ENCODE measurements at places on chromosomes 4 and X.
A peak's percentile ranks its signal among the peaks of the same experiment; 100 is the strongest.

GRCh38 chrX:153554519-153555167 is 37.2 kb downstream of the ATP2B3 start:
- peak; percentile 58 for DNase-seq

GRCh38 chr4:10530137-10530786 is 73.0 kb upstream of the ZNF518B start:
- DNase-seq: no peak

DNA sequence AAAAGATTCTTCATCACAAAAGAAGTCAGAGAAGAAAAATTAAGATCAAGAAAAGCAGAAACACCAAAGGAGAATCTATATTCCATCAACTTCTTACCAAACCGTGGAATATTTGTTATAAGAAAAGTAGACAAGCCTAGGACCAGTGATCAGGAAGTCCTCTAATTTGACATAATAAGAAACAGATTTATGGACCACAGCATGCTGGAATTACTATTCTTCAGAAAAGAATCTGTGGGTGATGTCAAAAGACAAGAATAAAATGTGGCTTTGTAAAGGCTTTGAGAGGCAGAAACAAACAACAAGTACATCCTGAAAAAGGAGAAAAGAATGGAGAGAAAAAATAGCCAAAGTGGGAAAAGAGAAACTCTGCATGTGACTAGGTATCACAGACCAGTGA is 123.3 kb downstream of the SLC10A7 start:
- no peak for DNase-seq

DNA sequence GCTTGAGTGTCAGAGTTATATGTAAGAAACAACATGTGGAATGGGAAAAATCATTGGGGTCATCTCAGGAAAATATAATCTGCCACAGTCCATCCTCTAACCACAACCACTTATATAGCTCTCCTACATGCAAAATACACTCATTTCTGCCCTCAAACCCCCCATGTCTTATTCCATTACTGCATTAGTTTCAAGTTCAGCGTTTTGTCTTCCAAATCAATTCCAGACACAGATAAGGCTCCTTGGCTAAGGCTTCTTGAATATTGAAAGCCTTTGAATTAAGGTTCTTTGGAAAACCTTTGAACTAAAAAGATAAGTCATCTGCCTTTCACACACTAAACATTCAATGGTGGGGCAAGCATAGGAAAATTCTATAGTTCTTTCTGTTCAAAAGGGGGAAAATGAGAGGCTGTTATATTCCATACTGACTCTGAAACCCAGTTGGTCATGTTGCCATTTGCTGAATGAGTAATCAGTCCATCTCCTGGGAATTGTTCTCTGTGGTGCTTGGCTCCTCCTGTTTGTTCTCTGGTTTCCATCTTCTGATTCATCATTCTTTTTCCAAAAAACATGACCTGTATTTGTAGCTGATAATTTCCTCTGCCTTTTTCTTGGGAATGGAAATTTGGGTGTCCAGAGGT is 218.7 kb downstream of the BMPR1B start:
- no peak for DNase-seq

DNA sequence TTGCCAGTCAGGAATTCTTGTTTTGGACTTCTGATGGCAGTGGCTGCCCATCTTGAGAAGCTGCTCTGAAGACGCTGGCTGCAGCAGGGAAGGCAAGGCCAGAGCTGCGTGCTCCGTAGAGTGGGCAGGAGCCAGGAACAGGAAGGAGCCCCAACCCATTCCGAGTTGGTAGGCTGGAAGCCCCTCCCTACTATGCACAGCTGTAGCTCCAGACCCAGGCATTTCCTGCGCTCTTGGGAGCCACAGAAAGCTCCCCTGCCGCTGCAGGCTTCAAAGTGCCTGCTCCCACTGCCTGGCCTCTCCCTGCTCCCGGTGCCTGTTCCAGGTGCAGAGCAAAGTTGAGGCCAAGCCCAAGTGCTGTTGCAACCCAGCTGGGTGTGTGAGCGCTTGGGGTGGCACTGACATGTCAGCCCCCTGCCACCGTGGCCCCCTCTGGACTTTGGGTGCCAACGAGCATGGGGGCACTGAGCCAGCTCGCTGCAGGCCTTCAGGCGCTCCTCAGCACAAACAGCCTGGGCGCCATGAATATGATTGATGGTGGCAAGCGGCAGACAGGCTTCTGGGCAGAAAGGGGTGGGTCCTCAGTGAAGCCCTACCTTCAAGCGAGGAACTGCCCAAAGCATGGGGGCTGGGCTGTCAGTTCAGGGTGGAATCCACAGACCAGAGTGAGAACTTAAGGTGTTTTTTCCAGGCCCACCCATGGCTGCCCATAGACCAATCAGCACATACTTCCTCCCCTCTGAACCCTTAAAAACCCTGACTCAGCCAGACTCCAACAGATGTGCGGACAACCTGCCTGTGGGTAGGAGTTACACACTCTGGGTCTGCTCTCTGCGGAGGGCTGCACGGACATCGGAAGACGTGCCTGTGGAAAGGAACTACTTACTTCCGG is 677.2 kb upstream of the INTU start:
- no peak for DNase-seq

DNA sequence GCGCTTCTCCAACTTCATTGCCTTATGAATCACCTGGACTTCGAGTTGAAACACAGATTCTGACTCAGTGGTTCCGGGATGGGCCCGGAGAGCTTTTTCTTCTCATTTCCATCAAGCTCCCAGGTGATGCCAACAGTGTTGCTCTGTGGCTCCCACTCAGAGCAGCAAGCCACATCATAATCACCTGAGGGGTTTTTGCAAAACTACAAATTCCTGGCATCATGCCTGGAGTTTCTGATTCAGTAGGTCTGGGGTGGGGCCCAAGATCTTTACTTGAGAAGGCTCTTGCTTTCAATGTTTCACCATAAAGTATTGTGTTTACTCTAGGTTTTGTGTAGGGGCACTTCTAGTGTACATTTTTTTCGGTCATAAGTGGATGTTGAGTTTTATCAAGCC is 7.0 kb downstream of the MTM1 start:
- DNase-seq: no peak

DNA sequence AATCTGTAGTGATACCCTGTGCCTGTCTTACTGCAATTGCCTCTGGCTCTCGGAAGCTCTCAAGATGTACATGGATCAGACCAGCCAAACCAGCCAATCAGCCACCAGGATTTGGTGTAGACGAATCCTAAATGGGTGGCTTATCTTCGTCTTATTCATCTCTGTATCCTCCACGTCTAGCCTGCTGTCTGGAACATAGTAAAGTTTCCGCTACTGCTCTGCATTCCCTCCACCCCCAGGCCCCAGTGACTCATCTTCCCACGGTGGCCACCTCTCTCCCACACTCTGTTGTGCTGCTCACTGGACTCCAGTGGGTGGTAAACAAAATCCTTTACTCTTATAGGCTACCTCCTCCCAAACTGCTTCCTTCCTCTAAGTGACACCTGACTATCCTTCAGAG is 37.8 kb downstream of the SEPTIN6 start:
- no peak for DNase-seq

DNA sequence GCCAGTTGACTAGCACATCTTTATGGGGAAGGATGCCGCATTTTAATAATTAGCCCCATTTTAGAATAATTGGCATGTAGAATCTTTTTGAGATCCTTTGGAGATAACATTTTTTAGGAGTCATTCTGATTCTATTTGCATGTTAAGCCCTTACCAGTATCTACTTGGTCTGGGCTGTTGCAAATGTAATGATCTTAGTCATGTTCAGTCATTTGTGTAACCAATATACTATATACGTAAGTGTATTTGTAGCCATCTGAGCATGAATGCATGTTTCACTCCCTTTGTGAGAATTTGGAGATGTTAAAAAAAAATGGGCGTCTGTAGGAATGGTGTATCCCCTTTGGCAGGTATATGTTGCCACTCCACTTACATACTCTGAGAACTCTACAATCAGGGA is 119.1 kb downstream of the TEX13A start:
- no peak for DNase-seq

GRCh38 chr4:8917868-8918783 is 46.5 kb upstream of the HMX1 start:
- peak; percentile 41 for DNase-seq

DNA sequence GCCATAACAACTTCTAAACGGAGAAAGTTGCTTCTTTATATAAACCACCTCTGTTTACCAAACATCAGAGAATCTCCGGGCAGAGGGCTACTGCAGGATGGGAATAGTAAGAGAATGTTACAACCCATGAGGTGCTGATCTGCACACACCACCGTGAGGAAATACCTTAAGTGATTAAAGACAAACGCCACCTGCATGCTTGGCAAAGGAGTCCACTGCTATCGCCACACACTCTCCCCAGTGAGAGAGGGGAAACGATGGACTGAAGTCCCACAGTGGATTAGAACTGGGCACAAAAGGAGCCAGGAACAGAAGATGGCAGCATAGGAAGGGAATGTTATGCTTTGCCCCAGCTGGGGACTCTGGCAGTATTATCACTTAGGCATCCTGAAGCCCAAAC is 15.6 kb downstream of the MAML3 start:
- DNase-seq: no peak

DNA sequence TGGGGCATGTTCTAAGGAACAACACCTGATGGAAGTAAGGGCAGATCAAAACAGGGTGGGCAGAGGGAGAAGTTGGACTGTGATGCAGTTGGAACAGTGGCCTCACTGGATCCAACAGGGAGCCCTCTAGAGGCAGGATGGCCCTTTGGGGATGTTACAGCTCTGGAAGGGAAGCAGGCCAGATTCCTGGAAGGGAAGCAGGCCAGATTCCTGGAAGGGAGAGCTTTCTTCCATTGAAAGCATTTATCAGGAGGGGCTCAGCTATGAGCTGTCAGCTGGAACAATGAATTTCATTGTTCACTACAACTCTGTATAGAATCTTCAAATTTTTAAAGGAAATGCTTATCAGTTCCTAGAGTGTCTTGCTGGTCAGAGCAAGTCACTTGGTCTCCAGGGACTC is 17.7 kb downstream of the IL15 start:
- DNase-seq: no peak

- DNase-seq: no peak
Measured at GRCh38 chrX:154136627-154137161, 7.3 kb upstream of the OPN1LW start.

- DNase-seq: no peak
Measured at GRCh38 chrX:143165778-143166177, 140.1 kb downstream of the SPANXN4 start.

GRCh38 chrX:74372272-74372671 is 49.0 kb upstream of the SLC16A2 start:
- DNase-seq: no peak

DNA sequence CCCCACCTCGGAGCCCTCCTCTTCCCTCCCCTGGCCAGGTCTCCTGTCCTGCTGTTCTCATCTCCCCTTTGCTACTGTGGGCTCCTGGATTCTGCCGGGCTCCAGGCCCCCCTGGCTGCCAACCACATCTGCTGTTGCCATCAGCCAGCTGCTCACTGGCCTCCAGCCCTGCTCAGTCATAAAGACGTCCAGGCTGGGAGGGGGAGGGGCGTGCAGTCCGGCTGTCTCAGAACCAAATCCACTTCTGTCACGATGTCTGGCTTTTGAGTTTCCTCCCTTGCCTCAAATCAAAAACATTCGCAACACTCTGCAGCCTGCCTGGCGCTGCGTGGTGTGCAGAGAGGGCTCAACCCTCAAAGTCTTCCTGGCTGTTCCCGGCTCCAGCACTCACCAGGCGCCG is 7.1 kb downstream of the RASL11B start:
- peak; percentile 29 for DNase-seq

GRCh38 chr4:38898245-38898644 is 30.6 kb downstream of the FAM114A1 start:
- DNase-seq: no peak

GRCh38 chr4:6788123-6788522 is 5.6 kb downstream of the KIAA0232 start:
- no peak for DNase-seq

GRCh38 chr4:161442921-161443320 is 720.9 kb downstream of the FSTL5 start:
- no peak for DNase-seq

DNA sequence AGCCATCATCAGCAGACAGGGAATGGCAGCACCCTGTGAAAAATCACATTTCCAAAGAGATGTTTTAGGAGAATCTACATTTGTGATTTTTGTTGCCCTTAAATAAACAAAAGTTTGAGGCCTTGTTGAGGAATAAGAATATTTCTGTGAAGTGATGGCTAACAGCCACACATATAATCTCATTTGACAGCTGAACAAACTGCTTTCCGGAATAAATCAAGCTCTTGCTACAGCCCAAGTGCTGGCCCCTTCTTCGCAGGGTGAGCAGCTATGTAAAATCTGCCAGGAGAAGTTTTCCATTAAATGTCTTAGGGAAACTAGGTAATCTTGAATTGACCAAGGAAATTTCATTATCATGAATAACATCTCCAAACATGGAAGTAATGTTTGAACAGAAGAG is 106.4 kb upstream of the GPM6B start:
- no peak for DNase-seq

DNA sequence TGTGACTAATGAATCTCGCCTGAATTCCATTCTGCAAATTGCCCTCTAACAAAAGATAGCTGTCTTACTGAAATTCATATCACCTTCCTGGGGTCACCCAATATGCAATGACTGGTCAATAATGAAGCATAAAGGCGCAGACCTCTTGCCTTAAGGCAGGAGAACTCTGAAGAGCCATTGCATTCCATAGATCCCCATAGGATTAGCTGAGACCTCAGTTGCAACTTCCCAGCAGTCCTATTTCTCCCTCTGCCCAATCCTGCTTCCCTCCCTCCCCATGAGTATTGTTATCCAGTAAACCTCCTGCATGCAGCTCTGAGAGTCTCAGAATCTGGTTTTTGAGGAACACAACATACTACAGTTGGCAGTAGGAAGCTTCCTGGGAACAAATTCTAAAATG is 396.5 kb downstream of the DCAF12L2 start:
- no peak for DNase-seq

DNA sequence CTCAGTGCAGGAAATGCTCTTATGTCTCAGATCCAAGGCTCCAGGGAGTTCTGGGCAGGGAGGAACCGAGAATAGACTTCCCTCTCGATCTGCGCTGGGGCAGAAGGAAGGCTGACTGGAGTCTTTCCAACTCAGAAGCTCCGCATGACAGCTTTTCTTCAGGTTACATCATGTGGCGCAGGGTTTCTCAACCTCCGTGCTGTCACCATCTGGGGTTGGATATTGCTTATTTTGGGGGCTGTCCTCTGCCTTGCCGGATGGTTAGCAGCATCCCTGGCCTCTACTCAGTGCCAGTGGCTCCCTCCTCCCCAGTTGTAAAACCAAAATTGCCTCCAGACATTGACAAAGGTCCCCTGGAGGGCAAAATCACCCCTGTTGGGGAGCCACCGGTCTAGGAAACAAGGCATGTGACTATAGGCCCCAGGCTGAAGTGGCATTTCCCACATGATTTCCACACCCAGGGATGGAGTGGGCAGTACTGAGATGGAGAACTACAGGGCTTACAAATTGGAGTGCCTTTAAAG is 21.4 kb downstream of the REELD1 start:
- DNase-seq: no peak

DNA sequence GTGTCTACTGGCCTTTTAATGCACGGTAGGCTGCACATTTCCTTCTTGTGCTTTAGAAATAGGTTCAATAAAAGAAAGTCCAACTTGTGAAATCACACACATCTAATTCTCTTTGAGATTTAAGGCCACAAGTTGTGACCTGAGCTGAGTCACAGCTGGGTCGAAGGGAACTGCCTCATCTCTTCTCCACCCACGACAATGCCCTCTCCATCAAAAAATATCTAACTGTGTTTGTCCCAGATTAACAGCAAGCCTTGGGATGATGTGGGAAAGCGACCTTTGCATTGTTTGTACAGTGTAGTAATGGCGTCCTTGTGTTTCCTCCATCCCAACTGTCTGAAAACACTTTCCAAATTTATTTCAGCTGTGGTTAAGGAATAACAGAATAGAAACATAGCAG is 168.9 kb downstream of the AMELX start:
- DNase-seq: no peak
